Inflammatory macrophage (primary cell): ENCODE measurements at places on chromosomes 1 and 21.

DNA sequence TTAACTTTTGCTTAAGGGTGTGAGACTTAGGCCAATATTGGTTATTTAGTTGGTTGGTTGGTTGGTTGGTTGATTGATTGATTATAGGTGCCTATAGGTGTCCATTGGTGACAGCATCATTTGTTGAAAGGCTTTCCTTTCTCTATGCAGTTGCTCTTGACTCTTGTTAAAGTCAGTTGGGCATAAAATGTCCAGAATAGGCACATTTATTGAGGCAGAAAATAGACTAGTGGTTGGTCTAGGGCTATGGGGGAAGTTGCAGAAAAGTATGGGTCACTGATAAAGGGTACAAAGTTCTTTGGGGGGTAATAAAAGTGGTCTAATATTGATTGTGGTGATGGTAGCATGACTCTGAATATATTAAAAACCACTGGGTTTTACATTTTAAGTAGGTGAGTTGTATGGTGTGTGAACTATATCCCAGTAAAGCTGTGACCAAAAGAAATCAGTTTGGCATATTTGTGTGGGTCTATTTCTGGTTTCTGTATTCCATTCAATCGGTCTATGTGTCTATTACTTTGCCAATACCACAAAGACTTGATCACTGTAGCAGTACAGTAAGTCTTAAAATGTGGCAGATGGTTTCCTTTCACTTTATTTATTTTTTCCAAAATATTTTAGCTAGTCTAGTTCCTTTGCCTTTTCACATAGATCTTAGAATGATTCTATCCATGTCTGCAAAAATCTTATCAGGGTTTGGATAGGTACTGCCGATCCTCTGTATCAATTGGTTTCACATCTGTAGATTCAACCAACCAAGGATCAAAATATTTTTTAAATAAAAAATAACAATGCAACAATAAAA is 63.0 kb downstream of the ATP1A1 start:
- DNase-seq, result no peak

- DNase-seq, result no peak
Observed at GRCh38 chr1:54768093-54768492, 3.8 kb upstream of the PARS2 start.

DNA sequence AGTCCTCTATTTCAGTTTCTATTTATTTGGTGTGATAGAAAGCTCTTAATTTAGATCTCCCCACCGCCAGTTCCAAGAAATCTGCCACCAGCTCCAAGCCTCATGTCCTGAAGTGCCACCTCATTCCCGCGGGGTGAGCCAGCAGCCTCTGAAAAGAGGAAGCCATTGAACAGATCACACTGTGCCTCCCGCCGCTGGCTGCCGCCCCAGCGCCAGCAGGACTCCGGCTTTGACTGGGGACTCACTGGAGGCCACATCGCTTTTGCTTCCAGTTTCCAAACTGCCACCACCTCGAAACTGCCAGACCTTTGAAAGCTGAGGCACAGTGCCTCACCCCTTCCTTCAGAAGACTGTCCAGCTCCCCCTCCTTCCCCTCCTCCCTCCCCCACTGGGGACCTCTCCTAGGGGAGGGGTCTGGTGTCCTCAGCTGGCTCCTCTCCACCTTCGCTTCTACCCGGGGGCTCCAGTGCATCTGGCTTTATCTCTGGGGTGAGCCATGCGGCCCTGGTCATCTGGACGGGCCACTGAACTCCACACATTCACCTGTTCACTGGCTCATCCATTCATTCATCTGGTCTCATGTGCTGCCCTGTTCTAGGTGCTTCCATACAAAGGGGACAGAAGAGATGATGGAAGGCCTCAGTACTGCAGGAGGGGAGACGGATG is 58.9 kb downstream of the VPS26C start:
- peak; percentile 90 for DNase-seq

GRCh38 chr1:112614460-112615065 is 4.4 kb downstream of the ST7L start:
- peak; percentile 59 for DNase-seq

GRCh38 chr1:101511202-101511891 is 274.5 kb downstream of the S1PR1 start:
- DNase-seq, result no peak

DNA sequence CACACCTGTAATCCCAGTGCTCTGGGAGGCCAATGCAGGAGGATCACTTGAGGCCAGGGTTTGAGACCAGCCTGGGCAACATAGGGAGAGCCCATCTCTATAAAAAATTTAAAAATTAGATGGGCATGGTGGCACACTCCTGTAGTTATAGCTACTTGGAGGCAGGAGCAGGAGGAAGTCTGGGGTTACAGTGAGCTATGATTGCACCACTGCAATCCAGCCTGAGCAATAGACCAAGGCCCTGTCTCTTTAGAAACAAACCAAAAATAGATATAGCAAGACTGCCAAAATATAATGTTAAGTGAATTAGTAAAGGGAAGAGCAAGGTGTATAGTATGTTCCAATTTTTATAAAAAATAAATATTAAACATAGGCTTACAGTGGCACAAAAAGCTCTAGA is 28.8 kb downstream of the PLEKHO1 start:
- DNase-seq, result peak; percentile 71

DNA sequence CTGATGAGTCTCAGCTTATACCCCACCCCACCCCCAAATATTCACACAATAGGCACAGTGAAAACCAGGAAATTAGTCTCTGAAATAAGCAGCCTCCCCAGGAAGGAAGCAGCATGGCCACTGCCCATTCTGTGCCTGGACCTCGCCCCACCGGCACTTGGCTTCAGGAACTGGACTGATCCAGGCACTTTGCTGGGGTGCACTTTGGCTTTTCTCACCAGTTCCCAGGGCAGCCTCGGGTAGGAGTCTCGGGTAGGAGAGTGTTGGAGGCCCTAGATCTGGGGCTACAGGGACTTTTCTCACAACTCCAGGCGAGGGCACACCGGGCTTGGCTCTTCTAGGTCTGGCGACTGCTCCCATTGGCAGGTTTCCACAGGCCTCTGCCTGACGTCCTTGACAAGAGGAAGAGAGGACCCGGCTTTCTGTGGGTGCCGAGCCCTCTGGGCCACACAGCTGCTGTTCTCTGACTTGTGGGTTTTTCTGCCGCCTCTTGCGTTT is 18.7 kb downstream of the ADARB1 start:
- no peak for DNase-seq

GRCh38 chr1:118148034-118148433 is 37.0 kb downstream of the SPAG17 start:
- no peak for DNase-seq

DNA sequence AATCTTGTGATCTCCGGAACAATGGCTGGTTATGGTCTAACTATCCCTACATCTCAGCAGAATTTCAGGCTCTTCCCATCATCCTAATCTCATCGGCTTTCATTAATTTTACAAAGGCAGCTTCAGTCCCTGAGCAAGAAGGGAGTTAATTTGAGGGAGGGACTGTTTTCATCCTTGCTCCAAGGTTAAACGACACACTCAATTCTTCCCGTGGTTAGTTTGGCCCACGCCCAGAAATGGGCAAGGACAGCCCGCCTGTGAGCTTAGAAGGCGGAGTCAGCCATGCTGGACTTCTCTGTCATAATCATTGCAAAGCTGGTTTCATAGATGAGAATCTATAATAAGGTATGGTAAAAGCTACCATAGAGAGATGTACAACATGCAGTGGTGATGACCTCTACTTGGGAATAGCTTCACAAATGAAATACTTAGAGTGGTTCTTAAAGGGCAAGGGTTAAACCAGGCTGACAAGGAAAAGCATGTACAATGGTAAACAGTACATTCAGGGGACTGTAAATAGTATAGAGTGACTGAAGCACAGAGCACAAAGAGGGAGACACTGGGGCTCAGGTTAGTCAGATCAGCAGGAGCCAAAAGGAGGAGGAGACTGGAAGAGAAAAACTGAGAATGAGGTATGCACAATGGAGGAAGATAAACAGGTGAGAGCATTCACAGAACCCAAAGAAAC is 108.8 kb downstream of the SMYD3 start:
- no peak for DNase-seq

- peak; percentile 30 for DNase-seq
Observed at GRCh38 chr1:207336559-207337467, 15.3 kb downstream of the CD55 start.

GRCh38 chr1:27615346-27616192 is 11.6 kb upstream of the AHDC1 start:
- DNase-seq, result peak; percentile 16

DNA sequence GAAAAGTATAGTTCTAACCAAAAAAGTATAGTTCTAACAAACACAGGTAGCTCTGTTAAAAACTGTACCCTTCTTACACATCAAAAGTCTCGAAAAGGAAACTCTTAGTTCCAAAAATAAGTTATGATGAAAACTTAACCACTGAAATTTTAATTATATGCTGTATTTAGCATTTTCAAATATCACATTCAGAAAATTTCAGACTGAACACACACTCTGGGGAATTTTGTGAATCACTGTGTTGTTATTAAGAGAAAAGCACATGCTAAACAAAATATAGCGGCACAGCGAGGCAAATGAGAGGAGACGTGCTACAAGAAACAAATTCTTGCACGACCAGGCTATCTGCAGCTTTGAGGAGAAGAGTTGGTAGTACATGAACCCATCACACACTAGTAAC is 30.4 kb downstream of the VAV3 start:
- DNase-seq, result no peak

DNA sequence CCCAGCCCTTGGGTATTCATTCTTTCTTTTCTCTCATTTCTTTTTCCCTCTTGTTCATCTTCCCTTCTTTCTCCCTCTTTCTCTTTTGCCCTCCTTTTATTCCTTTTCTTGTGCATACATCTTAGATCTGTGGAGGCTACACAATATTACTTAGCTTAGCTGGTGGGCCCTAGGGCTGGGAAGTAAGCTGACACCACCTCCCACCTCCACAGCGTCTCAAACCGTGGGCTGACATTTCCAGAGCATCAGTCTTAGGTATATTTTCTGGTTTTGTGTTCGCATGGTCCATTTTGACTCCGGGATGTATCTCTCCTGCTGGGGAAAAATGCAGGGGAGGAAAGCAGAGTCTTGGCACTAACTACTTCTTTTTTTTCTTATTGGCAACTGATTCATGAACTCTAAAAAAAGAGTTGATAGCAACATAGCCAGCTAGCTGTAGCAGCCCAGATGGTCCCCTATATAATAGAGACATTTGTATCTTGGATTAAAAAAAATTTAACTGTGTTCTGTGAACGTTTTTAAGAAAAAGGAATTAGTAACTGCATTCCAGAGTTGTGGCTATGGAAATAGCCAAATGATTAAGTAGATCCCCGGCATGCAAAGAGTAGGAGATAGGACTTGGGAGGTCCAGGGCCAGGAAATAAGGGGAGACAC is 15.5 kb downstream of the CNIH3 start:
- DNase-seq, result no peak

DNA sequence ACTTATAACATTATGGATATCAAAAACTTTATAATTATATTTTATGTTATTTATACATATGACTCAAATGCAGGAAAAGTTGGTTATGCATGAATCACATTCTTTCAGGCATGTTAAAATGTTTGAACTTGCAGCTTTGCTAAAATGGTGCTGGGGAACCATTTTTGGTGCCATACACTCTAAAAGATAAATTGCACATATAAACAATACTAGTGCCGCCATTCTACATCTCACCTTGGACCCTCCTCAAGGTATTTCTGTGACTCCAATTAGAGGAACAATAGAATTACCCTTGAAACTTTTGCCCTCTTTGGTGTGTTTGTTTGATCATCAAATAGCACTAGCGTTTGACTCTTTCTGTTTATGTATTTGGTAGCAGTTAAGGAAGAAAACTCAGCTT is 997 bp downstream of the PRKACB start:
- peak; percentile 79 for DNase-seq

DNA sequence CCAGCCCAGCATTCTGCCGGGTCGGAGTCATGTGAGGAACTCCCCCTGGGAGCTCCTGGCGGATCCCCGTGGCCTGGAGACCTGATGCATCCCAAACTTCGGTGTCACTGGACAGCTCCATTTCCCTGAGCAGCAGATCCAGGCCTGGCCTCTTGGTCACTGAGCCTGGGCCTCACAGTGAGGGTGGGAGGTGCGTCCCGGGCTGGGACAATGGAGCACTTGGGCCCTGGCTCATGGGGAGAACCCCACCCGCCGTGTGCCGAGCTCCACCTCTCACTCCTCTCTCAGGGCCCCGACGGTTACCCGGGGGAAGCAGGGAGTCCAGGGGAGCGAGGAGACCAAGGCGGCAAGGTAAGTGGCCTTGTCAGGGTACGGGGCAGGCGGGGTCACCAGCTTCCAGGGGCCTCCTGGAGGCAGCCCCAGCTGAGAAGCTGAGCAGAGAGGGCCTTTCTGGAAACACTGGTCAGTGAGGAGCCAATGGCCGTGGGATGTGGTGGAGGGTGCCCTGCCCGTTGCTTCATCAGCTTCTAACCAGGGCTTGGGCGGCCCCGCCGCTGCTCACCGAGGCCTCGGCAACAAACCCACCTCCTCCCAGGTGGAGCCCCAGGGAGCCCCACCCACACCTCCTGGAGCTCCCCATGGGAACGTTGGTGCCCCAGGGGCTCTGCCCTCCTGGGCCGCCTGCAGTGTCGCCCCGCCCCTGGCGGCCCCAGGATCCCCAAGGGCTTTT is 19.8 kb downstream of the COL6A2 start:
- DNase-seq, result no peak

DNA sequence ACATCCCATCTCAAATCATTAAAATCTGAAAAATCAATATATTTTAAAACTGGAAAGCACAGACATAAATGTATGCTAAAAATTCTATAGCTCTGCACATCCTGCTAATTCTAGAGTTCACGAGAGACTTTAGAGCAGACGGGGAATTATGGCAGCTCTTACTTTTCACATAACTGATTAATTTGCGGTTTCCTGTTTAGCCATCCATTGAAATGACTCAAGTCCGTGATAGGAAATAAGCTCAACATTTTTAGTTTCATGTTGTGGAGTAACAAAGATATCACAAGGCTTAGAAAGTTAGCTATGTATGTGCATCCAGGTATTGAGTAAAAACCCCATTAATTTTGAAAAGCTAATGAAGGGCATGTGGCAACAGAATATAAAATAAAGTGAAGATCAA is 123.2 kb downstream of the SMYD2 start:
- no peak for DNase-seq

- DNase-seq, result no peak
Observed at GRCh38 chr1:101154547-101154946, 82.3 kb upstream of the S1PR1 start.

DNA sequence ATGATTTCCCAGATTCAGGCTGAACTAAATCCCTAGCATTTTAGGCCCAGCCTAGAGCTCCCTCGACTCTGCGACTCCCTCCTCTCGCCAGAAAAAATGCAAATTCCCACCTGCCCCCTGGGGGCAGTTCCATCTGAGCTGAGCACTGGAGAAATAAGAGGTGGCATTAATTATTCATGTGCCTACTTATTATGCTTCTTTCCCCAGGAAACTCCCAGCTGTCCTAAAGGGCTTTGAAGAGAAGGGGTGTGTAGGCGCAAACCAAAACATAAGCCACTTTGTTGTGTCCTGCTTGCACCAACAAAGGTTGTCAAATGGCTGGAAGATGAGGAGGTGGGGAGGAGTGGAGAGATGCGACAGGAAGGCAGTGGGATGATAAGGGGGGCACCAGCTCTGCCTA is 41.4 kb upstream of the GOLT1A start:
- DNase-seq, result no peak

DNA sequence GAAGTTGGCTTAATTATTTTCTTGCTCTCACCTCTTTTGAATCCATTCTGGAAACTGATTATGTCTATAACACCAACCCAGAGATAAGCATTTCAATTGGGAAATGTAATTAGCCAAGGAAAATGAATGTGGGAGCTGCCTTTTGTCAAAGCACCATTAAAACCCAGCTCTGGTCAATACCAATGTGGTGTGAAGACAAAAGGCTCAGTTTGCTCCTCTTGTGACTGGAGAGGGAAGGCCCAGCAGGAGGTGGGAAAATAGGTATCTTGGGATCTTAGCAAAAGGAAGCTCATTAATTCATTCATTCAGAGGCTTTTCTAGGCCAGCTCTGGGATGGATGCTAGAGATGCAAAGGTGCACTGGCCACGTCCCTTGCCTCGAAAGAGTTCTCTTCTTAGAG is 75.0 kb upstream of the SELENON start:
- DNase-seq, result no peak
